ENCODE measurements at places on chromosomes 6 and 20.

GRCh38 chr20:23128461-23129125, 42.5 kb upstream of the CD93 start:
- no peak for DNase-seq

- no peak for DNase-seq
Measured at GRCh38 chr6:35343835-35344550, 1.6 kb downstream of the PPARD start.

DNA sequence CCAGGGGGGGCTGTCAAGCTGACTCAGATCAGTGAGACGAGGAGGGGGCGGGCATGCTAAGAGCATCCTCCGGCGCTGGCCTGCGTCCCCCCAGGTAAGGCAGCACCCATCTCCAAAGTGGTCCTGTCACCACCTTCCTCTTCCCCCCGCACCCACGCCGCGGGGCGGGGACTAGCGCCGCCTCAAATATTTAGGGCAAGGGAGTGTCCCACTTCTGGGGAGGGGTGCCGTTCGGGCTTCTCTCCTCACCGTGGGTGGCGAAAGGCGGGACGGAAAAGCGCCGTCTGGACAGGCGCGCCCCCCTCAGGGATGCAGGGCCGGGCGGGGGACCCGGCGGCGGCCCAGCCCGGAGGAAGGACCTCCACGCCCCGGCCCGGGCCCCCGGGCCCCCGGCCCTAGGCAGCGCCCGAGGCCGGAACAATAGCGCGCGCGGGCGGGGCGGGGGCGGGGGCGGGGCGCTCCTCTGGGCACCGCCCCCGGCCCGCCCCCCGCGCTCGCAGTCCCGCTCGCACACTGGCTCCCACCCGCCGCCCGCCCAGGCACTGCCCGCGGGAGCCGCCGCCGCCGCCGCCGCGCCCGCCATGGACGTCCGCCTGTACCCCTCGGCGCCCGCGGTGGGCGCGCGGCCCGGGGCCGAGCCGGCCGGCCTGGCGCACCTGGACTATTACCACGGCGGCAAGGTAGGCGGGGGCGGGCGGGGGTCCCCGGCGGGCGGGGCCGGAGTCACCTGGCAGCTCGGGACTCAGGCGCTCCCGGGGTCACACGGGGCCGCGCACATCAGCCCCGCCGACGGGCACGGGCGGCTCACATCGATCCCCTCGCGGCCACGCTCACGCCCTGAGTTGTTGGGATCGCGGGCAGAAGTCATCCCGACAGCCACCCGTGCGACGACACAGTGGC, at the start of gene TOX2:
Gene TOX2, plus strand, starts transcription at position 542 of the 900 bp plus-strand sequence. Its CDS starts 40 bp downstream, at position 582.
- DNase-seq: peak; percentile 49

DNA sequence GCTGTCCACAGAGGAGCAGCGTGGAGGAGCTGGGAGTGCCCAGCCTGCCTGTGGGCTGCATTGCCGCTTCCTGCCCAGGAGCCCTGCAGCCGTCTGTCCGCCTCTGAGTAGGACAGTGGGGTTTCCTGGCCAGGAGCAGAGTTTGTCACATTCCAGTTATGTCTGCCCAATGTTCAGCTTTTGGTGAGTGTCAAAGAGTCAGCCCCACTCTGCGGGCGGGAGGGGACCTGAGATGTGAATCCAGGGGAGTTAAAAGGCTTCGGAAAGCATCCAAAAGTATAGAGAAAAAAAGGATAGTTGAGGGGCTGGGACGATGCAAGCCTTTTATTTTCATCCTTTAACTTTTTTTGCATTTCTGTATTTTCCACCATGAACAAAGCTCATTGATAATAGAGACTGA, 7.2 kb upstream of the GATA5 start:
- no peak for DNase-seq

DNA sequence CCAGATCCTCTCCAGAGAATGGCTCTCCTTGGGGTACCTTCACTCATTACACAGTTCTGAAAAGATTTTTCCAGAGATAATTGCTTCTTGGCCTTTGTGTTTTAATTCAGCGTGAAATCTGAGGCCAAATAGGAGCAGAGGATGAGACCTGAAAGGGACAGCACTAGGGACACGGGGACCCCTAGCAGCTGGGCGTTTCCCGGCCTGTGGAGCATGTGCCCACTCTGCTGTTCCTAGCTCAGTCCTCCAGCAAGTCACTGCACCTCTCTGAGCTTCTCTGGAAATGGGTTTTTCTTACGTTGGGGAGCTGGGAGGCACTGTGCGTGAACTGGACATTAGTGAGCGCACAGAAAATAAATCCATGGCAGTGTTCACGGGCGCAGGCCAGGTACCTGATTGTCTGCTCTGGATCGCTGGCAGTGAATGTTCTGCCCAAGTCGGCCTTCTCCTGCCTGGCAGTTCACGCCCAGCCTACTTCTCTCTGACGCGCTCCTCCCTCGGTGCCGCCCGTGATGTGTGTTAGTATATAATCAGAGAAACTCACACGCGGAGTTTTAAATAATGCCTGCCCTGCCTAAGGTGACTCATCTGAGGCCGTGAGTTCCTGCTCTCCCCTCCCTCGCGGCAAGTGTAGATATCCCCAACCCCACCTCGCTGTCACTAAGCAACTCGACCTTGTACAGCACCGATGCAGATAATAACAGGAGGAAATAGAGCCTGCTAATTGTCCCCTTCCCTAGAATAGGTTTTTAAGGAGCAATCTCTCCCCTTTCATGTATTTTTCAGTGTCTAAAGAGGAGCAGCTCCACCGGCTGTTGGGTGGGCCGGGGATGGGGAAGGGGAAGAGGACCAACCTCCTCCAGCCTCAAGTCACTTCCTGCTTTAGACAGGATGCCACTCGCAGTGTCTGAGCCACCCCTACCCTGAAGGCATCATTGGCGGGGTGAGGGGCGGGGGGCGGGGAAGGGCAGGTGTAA, 2.7 kb upstream of the TUBB2A start:
- no peak for DNase-seq

GRCh38 chr6:50849796-50850180, 31.1 kb downstream of the TFAP2B start:
- DNase-seq: no peak

GRCh38 chr6:111683157-111683556, 77.5 kb upstream of the TRAF3IP2 start:
- DNase-seq: no peak

- DNase-seq: no peak
Measured at GRCh38 chr20:11499101-11499634, 418.5 kb upstream of the BTBD3 start.

DNA sequence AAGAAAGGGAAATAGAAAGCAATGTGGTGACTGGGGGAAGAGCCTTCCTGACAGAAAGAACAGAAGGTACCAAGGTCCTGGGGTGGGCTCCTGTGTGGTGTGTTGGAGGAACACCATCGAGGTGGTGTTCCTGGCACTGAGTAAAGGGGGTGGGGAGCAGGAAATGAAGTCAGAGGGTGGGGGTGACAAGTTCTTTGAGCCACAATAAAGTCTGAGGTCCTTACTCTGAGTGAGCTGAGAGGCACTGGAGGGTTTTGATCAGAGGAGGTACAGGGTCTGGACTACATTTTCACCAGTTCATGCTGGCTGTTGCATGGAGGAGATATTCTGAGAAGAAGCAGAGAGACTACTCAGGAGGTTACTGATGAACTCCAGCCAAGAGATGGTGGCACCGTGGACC, 198.2 kb downstream of the GMPR start:
- no peak for DNase-seq

DNA sequence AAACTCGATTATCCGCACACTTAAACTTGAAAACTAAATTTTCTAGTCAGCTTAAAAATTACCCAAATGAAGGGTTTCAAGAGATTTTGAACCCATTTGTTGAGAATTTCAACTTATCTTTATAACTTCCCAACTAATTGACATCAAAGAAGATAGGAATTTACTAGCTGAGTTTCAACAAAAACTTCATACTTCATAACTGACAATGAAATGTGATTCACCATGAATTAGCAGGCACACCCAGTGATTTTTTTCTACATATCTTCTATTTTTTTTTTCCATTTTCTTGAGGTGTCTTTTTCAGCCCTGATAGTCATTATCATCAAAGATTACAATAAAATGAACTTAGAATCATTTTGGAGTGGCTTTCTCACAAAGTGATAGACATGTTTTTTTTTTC, 26.7 kb downstream of the TNFAIP3 start:
- peak; percentile 36 for DNase-seq

- no peak for DNase-seq
Measured at GRCh38 chr6:167491438-167492099, 166.7 kb downstream of the TTLL2 start.

GRCh38 chr6:37160922-37161778, 8.8 kb upstream of the PIM1 start:
- DNase-seq: peak; percentile 55

DNA sequence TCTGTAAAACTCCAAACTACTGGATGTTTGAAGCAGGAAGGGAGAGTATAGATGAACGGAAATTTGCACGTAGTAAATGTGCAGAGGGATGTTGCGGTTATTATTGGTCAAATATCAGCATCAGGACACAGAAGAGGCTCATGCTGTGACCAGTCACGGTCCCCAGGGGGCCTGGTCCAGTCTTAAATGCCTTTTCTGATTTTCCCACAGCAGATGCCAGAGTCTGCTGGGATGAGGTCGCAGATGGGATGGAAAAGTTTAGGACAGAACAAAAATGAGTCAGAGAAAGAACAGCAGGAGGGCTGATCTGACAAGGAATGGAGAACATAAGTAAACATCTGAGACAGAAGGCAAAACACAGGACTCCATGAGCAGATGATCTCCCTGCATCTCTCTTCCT, 11.7 kb upstream of the SIRPG start:
- DNase-seq: peak; percentile 6

DNA sequence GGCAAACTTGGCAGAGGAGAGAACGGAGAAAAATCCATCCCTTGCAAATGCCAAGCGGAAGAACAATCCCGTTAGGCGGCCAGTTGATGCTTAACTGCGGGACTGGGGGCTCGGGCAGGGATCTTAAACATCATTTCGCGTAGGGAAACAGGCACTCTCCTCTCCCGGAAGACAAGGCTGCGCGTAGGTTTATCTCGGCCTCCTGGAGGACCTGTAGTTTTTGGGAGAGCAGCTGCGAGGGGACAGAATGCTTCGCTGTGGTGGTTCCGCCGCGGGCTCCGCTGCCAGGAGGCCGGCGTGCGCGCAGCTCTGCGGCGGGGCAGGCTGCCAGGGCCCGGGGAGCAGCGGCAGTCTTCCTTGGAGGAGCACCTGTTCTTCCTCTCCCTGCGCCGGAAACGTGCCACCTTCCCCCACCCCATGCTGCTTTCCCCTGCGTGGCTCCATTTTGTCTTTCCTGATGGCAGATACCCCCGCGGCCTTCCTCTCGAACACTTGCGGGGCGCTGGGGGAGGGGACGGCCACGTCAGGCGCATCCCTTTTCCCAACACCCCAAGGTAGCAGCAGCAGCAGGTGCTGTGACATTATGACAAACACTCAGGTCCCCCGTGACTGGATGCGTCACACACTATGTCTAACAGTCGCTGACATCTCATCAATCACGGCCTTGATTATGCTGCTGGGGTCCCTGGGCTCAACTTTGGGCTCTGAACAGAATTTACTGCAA, 230.7 kb upstream of the BTBD3 start:
- DNase-seq: peak; percentile 14

DNA sequence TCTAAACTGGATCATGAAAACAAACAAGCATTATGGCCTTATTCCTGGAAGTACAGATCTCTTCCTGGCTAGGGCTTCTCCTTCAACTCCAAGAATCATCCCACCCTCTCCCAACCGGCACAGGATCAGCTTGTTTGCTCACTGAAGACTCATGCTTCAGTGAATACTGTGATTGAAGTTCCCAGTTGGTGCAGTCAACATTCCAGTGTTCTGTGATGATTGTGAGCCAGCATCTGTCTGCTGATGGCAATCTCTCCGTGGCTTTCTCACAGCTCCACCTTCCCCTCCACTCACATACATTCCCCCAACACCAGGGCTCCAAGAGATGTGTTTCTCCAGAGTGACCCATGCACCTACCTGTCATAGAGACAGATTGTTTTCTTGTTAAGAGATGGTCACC, 421.3 kb upstream of the BTBD3 start:
- no peak for DNase-seq

DNA sequence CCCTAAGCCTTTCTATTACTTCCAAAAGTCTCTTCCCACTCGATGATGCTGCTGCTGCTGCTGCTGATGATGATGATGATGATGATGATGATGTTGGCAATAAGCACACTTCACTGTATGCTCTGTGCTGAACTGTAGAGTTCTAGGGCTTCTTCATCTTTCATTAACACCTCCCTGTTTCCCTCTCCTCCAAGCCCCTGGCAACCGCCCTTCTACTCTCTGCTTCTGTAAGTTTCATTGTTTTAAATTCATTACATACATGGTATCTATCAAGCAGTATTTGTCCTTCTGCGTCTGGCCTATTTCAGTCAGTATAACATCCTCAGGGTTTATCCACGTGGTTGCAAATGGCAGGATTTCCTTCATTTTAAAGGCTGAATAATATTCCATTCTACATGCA, 100.2 kb downstream of the THBS2 start:
- no peak for DNase-seq

- DNase-seq: peak; percentile 69
Measured at GRCh38 chr20:14189794-14190402, 147.5 kb downstream of the FLRT3 start.

DNA sequence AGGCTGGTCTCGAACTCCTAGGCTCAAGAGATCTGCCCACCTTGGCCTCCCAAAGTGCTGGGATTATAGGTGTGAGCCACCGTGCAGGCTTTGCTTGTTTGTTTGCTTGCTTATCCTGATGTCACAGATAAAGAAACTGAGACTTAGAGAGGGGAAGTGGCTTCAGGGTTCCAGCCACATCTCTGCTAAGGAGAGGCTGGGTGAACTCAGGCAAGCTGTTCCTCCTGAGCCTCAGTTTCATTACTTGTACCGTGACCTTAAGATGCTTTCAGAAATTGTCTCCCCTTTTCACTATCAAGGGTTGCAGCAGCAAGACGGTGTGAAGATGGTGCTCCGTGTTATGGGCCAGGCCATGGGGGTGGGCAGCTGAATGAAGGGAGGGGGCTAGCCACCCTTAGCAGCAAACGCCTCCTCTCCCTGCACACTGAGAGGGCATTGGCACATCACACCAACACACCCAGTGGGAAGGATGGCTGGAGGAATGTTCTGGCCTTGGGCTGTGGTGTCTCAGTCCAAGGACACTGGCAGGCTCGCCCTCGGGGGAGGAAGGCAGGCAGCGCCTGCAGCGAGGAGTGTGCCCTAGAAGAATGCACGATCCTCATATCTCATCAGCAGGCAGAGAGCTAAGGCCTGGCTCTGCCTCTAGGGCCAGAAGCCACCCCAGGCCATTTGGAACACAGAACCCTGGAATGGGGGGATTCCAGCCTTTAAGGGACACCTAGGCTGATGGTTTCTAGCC, 48.2 kb upstream of the TLDC2 start:
- no peak for DNase-seq

GRCh38 chr6:42279144-42279781, 61.6 kb upstream of the MRPS10 start:
- peak; percentile 28 for DNase-seq

DNA sequence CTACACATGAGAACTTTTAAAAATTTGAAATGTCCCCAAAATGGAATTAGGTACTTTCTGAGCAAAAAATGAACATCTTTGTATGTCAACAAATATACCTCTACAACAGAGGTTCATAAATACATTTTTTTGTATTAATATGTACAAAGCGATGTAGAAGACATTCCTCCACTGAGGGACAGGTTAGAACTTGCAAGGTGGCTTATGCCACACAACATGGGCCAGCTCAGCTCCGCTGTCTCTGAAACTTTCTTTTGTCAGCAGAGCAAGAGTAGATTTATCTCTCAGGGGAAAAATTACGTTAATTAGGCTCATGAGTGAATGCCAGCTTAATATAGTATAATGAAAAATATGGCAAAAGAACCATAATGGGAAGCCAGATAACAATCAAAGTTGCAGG, 10.6 kb upstream of the TMEM242 start:
- DNase-seq: no peak

Measured in fibroblast of upper back skin (primary cell).